ENCODE measurements at places on chromosomes 3 and 15. TPM values are rescaled to one million over a fixed set of nuclear protein-coding genes. Genes with fewer than 3 reads are reported as not detected.

DNA sequence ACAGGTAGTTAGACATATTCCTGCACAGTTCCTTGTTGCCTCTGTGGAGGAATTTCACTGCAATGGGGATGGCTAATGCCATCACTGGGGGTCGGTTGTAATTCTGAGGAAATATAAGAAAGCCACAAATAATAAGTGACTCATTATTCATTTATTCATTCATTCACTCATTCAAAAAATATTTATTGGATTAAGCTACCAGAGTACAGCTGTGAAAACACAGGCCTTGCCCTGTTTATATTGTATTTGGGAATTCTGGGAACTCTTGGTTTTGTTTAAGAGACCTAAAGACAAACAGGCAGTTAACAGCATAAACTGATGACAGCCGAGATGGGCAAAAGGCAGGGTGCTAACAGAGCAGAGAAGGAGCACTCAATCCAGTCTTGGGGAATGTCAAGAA lies 23.6 kb downstream of the PTX3 start:
- no peak for DNase-seq

DNA sequence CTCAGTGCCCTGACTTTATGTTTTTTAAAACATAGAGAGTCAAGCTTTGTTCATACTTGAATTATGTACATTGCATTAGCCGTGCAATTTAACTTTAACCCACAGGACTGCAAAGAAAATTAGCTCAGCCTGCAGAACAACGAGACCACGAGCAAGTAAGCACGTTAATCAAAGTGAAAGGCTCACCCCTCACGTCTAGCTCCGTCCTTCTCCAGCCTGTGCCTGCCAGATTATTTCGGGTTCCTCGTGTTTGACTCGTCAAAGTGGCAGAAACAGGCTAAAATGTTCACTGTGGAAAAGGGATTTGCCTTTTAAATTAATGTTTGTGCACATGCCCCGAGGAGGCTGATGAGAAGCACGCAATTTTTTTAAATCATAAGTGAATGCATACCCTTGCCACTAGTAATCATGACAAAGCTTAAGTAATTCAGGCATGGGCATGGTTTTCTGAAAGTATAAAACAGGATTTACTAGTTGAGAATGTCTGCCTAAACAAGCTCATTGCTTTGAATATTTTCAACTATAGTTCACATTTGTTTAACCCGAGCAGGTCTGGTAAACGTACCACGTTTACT lies 15.3 kb downstream of the ZBTB38 start:
- no peak for DNase-seq

Gene HYAL1
- 0.59 TPM for total RNA-seq

Gene CORO2B
- 0.41 TPM for total RNA-seq

Measured in activated T-helper 2 cell treated with anti-CD3 and anti-CD28 coated beads, Interferon-gamma antibody, Interleukin-2, Interleukin-4, amounts not matched to agents 10 μg/mL and 5 μg/mL and 100 μg/mL, durations not matched to agents 14 hours and 24 hours and 36 hours (primary cell).